ENCODE measurements at places on chromosomes 5 and 9. TPM values are rescaled to one million over a fixed set of nuclear protein-coding genes. Genes with fewer than 3 reads are reported as not detected.

The MYOZ3 gene
- not detected for total RNA-seq

The GPX3 gene
- total RNA-seq: 441 TPM

The FRRS1L gene
- 0.40 TPM for total RNA-seq

The TAF11L5 gene
- total RNA-seq: not detected

The QSOX2 gene
- total RNA-seq: 5.2 TPM

The ACOT12 gene
- total RNA-seq: not detected

The TLR4 gene
- total RNA-seq: 9.0 TPM

The ECM2 gene
- 3.8 TPM for total RNA-seq

The CHD1 gene
- 95.7 TPM for total RNA-seq

The NR5A1 gene
- not detected for total RNA-seq

The ERAP2 gene
- 33.6 TPM for total RNA-seq

The LRRC19 gene
- total RNA-seq: 31.0 TPM

The KIF24 gene
- 0.37 TPM for total RNA-seq

The ZNF883 gene
- 3.0 TPM for total RNA-seq

The ANKRD18B gene
- not detected for total RNA-seq

The GDA gene
- 58.4 TPM for total RNA-seq

The SH2D3C gene
- total RNA-seq: 10.1 TPM

The SLCO4C1 gene
- not detected for total RNA-seq
